ENCODE measurements at places on chromosomes 5 and 9.

DNA sequence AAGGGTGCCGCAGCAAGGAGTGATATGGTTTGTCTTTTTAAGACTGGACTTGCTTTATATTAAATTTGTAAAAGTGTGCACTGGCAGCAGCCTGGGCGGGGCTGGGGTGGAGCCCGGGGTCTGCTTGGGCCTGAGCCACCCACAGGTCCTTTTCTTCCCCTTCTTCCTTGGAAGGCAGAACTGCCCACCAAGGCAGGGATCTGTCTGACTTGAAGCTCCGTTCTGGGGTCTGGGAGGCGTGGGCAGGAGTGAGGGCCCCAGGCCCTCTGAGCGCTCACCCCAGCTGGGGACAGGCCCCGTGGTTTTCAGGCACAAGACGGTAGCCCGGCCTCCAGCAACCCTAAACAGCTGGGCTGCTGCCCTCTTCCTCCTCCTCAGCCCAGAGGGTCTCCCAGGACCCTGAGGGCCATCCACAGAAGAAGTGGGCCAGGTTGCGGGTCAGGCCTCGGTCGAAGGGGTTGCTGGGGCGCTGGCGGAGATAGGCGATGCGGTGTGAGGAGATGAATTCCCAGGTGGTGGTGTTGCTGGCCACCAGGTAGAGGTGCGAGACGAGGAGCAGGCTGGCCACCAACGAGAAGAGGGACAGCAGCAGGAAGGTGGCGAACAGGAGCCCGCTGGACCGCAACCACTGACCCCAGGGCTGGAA lies 3.0 kb downstream of the ZDHHC12 start:
- DNase-seq: no peak

DNA sequence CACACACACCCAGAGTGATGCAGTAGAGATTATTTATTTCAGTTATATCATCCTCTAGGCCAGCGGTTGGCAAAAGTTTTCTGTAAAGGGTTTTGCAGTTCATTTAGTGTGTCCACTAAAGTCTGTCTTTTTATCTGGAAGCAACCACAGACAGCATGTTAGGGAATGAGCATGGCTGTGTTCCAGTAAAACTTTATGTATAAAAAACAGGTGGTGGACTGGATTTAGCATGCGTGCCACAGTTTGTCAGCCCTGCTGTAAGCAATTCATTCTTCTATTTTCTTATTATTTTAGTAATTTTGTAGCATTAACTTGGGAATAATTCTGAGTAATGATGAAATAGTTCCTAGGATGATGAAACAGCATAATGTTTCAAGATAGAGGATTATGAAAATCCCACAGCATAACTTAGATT lies 51.7 kb downstream of the CCNH start:
- peak; percentile 78 for DNase-seq

- peak; percentile 54 for DNase-seq
These were observed 1468.0 kb downstream of the FOXD4L5 start for GRCh38 chr9:63816751-63817621.

- DNase-seq: no peak
These were observed 12.2 kb upstream of the CLPTM1L start for GRCh38 chr5:1356873-1357787.

GRCh38 chr9:70696694-70697335 lies 282.4 kb upstream of the KLF9 start:
- no peak for DNase-seq
